Stimulated activated CD8-positive, alpha-beta memory T cell treated with anti-CD3 and anti-CD28 coated beads, Interleukin-2, amount 100 ng/mL, for 1 hour (primary cell): ENCODE measurements at places on chromosomes 2 and 18.

GRCh38 chr2:204625135-204625534 is 79.9 kb downstream of the PARD3B start:
- no peak for DNase-seq

DNA sequence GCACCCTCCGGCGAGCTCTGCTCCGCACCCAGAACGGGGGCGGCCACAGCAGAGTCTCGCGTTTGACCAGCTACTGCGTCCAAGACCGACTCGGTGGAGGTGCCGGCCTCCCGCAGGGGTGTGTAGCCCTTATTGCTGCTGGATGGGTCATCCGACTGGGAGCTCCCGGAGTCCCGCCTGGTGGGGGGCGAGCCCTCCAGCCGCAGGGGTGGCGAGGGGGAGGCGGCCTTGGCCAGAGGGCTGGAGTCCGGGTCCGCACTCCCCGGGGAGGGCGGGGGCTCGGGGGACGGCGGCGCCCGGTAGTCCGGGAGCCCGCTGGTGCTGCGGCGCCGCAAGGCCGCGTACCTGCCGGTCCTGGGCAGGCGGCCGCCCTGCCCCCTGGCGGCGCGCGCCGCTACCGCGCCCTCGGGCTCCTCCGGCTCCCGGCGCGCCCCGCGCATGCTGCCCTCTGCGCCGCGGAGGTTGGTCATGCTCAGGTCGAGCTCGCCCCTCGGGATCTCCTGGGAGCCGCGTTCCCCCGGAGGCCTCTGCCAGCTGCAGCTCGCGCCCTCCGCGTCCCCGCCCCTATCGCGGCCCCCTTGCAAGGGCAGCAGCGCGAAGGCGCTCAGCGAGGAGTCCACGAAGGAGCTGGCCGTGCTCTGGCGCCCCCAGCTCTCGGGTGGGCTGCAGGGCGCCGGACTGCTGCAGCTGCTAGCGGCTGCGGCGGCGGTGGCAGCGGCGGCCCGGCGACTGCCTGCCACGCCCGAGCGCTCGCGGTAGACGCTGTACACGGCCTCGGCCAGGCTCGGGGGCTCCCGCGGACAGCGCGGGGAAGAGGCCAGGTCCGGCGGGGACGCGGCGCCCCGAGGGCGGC is 4.8 kb downstream of the TMEM200C start:
- DNase-seq: no peak

GRCh38 chr2:83016343-83017110 is 1442.6 kb downstream of the SUCLG1 start:
- no peak for DNase-seq

GRCh38 chr18:41732356-41732755 is 222.7 kb upstream of the PIK3C3 start:
- no peak for DNase-seq

GRCh38 chr2:150156415-150156814 is 331.1 kb downstream of the RND3 start:
- no peak for DNase-seq

- no peak for DNase-seq
Measured at GRCh38 chr2:234823196-234823876, 128.5 kb upstream of the SH3BP4 start.

DNA sequence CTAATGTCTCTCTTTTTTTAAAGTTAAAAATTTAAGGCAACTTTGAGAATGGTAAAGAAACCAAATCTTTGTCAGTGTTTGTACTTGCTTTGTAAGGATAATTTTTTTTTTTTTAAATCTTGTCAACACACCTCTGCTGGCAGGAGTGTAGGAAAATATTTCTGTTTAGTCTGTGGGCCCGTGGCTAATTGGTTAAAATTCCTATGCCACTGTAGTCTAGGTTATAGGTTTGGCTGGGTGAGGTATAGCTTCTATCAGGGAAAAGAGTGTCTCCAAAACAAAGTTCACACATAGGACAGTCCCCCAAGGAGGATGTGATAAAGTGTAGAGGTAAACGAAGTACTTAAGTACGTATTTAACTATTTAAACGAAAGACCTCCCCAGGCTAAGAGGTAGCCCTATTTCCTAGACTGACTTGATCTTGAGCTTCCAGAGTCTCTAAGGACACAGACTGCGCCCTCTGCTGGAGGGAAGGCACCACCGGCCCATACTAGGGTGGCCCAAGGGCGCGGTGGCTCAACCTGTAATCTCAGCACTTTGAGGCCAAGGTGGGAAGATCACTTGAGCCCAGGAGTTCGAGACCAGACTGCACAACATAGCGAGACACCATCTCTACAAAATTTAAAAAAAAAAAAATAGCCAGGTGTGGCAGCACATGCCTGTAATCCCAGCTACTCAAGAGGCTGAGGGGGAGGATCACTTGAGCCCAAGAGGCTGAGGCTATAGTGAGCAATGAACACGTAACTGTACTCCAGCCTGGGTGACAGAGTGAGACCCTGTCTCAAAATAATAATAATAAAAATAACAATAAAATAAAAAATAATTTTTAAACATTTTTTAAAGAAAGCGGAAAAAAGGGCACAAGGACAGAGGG is 8.9 kb downstream of the TEX44 start:
- DNase-seq: peak; percentile 70

DNA sequence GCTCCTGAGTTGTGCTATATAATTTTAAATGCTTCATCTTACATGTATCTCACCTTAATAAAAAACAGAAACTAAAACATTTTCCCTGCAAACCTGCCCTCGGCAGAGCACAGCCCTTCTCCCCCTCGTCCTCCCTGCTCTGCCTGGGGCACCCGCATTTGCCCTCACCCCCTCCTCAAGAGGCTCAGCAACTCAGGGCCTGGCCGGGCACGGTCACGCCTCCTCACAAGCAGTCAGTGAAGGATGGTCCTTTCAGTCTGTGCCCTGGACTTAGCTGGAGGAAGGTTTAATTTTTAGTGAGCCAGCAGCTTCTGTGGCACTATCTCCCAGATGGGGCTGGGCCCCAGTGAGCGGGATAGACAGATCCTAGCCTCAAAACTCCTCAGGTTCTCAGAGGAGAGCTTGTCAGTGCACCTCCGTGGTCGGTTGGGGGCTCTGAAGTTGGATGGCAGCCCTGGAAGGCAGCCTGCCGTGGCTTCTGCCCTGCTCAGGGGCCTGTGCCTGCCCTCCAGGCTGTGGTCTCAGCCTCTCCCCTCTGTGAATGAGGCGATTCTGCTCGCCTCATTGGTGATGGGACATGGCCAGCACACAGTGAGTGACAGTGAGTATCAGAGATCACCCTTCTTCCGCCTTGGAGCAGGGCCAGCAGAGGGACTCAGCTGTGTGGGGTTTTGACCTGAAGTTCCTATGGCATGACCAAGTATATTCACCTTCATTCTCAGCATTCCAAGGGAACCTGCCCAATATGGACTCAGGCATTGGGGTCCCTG is 56.3 kb upstream of the AFF3 start:
- no peak for DNase-seq

DNA sequence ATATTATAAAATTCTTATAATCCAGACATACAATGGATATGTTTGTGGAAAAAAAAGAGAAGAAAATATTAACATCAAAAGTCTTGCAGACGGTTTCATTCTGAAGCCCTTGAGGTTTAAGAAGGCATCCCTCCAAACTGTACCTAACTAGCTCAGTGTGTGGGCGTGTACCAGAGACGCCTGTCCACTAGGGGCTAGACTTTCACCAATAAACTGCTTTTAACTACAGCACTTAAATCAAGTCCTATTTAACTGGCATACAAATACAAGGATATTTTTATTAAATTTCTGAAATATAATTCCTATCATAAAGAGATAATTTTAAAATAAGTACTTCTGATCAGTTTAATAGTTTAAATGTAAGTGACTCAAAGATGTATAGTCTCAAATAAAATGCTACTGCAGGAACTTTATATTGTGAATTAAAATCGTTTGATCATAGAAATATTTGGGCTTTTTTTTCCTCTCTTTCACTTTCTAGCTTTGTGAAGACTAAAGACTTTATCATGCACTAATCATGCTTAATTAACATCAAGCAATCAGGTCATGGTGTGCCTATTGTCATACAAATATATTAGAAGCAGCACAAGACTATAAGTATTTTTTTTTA is 437.7 kb downstream of the SATB2 start:
- DNase-seq: no peak

GRCh38 chr2:40405465-40405864 is 46.4 kb downstream of the SLC8A1 start:
- DNase-seq: no peak

GRCh38 chr2:47225061-47225783 is 70.1 kb upstream of the STPG4 start:
- DNase-seq: no peak

DNA sequence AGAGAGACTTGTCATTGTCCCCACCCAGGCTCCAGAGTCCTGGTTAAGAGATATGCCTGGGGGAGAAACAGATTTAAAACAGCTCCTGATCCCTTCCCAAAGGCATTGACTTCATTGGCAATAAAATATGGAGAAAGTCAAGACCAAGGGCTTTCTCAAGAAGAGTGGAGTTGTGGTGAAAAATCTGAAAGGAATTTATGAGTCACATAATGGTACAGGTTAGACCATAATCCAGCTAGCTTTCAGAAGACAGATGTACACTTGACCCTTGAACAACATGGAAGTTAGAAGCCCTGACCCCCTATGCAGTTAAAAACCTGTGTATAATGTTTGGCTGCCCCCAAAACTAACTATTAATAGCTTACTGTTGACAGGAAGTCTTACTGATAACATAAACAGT is 599.1 kb upstream of the SOX11 start:
- DNase-seq: no peak

DNA sequence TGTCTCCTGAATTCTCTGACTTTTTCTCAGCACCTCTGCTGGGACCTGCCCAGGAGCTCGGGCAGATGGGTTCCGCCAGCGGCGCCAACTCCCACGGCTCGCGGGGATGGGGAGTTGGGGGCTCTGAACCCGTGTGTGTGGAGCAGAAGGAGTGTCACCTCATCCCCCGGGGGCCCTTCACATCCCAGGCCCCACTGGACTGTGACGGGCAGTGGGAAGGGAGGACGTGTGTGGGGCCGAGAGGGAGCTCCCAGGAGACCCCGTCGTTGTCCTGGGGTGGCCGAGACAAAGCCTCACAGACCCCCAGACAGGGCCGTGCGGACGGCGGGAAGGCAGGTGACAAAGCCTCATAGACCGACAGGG is 130.0 kb upstream of the CTDP1 start:
- DNase-seq: no peak

- DNase-seq: no peak
Measured at GRCh38 chr2:128410758-128411215, 92.1 kb upstream of the HS6ST1 start.

DNA sequence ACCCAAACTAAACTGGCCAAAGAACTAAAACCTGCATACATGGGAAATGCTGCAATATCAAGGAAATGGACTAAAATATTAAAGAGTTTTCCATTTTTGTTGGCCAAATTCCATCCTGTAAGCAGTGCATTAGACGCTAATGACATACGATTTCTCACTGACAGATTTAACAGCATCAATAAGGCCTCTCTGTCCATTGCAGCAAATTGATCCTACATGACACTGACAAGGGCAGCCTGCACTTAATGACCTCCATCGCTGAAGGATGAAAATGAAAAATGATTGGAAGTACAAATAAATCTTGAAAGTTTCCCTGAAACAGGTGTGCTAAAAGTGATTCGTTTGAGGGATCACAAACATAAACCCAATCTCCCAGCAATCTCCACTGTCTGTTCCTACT is 317.6 kb upstream of the KLHL14 start:
- DNase-seq: no peak

DNA sequence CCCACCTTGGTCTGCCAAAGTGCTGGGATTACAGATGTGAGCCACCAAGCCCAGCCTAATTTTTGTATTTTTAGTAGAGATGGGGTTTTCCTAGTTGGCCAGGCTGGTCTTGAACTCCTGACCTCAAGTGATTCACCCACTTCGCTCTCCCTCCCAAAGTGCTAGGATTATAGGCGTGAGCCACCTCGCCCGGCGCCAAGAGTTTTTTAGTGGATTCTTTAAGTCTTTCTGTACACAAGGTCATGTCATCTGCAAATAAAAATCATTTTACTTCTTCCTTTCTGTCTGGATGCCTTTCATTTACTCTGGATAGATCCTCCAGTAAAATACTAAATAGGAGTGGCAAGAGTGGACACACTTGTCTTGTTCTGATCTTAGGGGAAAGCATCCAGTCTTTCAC is 61.7 kb downstream of the KCMF1 start:
- DNase-seq: no peak

- DNase-seq: no peak
Measured at GRCh38 chr18:59228351-59228750, 8.4 kb downstream of the GRP start.

- DNase-seq: no peak
Measured at GRCh38 chr2:127619203-127619590, 26.8 kb upstream of the GPR17 start.

GRCh38 chr2:88318071-88318955 is 134.2 kb downstream of the FOXI3 start:
- DNase-seq: no peak

DNA sequence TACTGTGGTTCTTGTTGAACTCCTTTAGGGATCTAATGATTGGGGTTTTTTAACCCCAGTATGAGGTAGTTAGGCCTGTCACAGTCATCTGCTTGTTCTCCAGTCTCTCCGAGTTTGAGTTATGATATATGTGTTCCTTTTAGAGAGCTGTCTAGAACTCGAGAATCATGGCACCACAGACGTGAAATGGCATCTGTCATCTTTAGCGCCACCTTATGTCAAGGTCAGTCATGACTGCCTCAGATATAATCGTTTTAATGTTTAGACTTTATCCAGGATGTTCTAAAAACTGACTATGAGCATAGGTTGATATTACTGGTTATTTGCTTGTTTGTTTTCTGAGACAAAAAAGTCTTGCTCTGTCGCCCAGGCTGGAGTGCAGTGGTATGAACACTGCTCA is 112.2 kb downstream of the CEP192 start:
- no peak for DNase-seq

DNA sequence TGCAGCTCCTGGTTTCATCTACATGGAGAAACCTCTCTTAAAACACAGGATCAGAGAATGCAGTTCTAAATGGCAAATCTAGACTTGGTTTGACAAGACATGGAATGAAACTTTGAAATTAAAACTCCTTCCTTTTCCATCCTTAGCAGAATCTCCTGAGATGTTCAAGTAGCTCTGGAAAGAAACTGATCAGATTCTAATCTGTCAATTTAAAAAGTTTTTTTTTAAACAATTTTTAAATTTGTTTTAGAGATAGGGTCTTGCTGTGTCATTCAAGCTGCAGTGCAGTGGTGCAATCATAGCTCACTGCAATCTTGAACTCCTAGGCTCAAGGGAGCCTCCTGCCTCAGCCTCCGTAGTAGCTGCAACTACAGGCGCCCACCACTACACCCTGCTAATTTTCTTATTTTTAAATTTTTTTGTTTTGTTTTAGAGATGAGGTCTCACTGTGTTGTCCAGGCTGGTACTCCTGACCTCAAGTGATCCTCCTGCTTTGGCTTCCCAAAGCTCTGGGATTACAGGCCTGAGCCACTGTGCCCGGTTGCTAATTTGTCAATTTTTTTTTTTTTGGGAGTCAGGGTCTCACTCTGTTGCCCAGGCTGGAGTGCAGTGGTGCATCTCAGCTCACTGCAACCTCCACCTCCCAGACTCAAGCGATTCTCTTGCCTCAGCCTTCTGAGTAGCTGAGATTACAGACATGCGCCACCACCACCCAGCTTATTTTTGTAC is 216.7 kb downstream of the TGIF1 start:
- DNase-seq: no peak

GRCh38 chr2:147365622-147366021 is 479.2 kb upstream of the ACVR2A start:
- no peak for DNase-seq
